Stimulated activated CD8-positive, alpha-beta memory T cell treated with anti-CD3 and anti-CD28 coated beads, Interleukin-15, amount 100 ng/mL, for 4 hours (primary cell): ENCODE measurements at places on chromosomes 2 and 18.

- no peak for DNase-seq
Measured at GRCh38 chr2:235511187-235511661, 17.4 kb downstream of the AGAP1 start.

DNA sequence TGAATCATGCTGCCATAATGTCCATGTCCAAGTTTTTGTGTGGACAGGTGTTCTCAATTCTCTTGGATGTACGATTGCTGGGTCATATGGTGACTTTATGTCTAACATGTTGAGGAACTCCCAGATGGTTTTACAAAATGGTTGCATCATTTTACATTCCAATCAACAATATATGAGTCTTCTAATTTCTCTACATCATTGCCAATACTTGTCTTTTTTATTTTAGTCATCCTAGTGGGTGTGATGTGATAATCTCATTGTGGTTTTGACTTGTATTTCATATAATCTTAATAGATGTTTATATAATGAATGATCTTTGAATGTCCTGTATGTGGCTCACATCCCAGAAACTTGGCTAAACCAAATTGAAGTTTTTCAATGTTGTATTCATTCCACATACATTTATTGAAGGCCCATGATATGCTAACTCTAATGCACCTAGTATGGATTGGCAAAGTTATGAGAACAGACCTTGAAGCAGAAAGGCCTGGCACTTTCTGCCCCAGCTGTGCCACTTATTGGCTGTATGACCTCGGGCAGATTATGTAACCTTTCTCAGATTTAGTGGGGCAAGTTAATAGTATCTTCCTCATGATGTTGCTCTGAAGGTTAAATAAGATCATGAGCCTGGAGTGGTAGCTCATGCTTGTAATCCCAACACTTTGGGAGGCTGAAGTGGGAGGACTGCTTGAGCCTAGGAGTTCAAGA, 205.4 kb downstream of the RAB3GAP1 start:
- DNase-seq = no peak

- no peak for DNase-seq
Measured at GRCh38 chr2:124045894-124046293, 20.8 kb downstream of the CNTNAP5 start.

GRCh38 chr2:139940686-139941085, 1160.5 kb upstream of the NXPH2 start:
- no peak for DNase-seq

DNA sequence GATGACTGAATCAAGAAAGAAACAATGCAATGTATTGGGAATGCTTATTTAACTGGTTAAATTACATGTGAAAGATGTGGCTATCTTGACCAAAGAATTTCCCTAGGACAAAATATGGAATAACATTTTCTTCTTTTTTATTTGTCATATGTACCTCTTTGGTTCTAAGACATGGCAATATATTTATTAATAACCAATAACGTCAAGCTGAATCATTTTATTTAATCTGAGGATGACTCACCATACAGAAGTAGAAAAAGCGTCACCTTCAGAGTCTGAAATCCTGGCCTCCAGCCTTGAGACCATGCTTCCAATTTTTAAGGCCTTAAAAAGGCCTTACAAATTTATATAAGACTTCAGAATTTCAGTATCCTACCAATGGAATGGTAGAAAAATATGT, 1464.9 kb downstream of the SUCLG1 start:
- no peak for DNase-seq

GRCh38 chr2:54486766-54487165, 30.6 kb downstream of the SPTBN1 start:
- DNase-seq = no peak

- DNase-seq = no peak
Measured at GRCh38 chr2:189880832-189881492, 96.7 kb downstream of the PMS1 start.

DNA sequence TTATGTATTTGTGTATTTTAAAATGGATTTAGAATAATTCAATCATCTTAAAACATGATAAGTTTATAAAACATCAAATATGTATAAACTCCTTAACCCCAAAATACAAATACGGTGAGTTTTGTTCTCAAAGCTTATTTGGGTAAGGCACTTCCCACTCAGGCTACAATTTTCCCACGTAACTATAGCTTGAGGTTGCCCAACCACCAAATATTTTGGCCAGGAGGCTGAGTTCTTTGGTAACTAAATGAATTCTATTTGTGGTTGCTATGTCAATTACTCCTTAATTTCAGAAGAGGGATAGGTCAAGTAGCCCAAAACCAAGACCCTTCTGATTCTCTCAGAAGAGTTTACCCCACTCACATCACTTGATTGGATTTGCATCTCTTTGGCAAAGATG, 70.4 kb downstream of the MYL12B start:
- no peak for DNase-seq

GRCh38 chr2:232545511-232546375, 4.6 kb downstream of the TIGD1 start:
- no peak for DNase-seq

- DNase-seq = peak; percentile 35
Measured at GRCh38 chr2:70789304-70790135, 923 bp downstream of the FIGLA start.

DNA sequence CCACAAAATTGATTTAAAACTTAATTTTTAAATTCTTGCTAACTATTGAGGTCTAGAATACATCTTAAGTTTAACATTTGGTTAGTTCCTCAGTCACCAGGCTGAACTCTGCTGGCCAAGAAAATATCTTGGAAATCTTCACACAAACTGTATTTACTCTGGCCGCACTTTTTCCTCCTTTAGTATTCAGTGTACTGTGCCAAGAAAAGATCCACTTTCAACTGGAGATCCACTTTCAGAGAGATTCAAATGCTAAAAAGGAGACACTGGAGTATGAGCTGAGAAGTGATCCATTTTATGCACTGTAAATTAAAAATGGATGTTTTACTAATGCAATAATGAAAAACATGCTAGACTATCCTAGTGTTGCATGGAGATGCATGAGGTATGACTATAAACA, 98.1 kb downstream of the ANTXR1 start:
- DNase-seq = no peak

GRCh38 chr18:490024-490366, 10.5 kb downstream of the COLEC12 start:
- DNase-seq = no peak

DNA sequence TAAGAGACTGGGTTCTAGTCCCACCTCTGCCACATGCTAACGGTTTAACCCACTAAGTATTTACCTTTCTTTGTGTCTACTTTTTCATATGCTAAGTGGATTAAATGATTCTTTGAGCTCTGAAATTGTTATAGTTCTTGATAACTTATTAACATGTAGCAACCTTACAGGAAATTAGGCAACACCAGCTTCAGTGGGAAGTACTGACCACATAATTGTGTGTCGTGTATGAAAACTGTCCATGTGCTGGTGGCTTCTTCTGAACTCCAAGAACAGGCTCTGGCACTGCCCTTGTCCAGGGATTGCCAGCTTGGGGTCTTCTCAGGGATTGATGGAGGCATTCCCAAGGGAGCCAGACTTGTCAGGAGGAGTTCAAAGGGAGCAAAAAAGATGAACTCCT, 427.7 kb downstream of the TGIF1 start:
- DNase-seq = no peak

DNA sequence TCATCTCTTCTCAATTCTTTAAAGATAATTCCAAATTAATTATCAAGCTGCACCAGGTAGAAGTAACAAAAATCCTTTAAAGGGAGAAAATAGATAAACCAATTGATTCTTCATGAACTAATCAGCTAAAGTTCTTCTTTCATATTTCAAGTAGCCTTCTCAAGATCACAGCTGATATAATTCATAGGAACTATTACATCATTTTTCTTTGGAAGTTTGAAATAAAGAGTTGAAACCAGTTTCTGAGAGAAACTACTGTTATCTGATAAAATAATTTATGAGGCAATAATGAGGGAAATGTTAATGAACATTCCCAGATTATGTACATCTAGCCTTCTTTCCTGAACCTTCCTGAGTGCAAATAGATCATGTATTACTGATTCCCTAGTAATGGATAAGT, 484.9 kb downstream of the METTL4 start:
- DNase-seq = no peak

DNA sequence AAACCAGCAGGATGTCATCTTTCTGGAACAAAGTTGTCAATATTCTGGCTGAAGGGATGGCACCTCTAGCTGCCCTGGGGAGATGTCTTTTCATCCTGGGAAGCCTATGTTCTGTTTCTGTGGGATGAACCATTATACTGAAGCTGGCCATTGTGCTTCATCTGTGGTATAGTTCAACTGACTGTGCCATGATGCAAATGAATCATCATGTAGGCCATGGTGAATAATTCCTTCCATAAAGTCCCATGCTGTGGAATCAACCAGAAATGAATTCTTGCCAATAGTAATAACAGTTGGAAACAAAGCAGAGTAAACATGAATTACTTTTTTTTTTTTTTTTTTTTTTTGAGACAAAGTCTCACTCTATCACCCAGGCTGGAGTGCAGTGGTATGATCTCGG, 64.1 kb upstream of the CNGA3 start:
- DNase-seq = no peak

DNA sequence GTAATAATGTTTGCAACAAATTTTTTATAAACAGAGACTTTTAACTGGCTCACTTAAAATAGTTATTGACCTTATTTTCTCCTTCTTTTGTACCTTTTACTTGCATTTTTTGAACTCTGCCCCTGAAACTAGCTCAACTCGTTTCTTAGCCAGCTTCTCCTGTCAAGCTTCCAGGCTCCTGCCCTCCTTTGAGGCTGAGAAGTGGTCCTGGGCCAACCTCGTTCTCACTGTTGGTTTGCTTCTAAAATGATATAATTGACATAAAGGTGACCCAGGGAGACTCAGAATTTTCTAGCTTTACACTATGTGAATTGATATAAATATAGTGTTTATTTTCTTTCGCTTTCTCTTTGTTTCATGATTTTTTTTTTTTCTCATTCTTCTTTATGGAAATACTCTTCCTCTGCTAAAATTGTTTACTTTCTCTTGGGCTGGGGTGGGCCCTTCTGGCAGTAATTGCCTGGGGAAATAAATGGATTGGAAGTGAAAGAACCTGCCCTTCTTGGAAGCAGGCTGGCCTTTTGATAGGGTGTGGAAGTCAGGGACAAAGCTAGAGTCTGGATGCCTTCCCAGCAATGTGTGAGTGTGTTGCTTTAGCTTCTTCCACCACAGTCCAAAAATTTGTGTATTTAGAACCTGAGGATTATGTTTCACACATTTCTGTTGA, 30.7 kb downstream of the GPD2 start:
- no peak for DNase-seq

DNA sequence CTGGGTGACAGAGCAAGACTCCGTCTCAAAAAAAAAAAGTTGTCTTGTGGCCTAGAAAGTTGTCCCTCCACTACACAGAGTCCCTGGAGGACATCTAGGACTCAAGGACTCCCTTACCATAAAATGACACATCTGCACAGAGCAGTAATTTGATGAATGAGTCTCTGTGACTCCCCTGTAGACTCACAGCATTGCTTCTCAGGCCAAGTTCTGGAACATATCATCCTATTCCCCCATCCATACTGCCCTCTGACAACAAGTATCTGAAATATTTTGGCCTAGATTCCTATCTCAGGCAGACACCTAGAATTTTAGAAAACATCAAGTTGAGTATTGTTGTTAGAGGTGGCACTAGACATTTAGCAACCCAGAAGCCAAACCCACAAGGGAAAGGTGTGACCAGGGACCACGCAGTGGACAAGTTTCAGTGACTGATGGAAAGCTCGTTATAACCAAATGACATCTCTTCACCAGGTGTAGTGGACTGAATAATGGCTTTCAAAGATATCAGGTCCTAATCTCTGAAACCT, 97.9 kb upstream of the ATP8B1 start:
- no peak for DNase-seq

DNA sequence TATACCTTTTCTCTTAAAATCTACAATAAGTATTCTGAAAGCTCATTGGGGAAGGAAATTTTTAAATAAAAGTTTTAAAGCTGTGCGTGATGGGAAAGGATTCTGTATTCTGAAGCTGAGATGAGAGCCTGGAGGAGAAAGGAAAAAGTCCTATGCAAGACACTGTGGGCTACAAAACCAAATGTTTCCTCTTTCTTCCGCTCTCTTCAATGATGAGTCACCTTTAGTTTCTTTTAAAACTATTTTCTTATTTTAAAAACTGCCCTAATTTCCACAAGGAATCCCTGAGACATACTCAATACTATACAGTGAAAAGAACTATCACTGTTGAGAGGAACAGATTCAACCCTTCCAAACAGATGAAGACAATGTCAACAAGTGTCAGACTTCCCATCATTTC, 87.4 kb downstream of the INO80D start:
- DNase-seq = no peak

DNA sequence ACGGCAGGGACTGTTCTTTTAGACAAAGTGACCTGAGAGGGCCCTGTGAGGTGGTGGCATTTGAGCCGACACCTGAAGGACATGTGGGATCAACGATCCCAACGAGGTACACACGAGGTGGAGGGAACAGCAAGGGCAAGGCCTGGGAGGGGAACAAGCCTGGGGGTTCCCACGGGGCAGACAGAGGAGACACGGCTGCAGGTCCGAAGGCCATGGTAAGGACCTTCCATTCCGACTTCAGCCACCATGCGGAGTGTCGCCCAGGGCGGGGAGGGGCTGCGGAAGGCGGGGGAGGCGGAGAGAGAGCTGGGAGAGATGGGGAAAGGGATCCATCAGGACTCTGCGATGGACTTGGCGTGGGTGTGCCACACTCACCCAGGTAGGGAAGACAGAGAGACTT, 151.8 kb downstream of the HDAC4 start:
- no peak for DNase-seq

GRCh38 chr2:200624026-200624425, 38.2 kb downstream of the AOX1 start:
- DNase-seq = no peak

DNA sequence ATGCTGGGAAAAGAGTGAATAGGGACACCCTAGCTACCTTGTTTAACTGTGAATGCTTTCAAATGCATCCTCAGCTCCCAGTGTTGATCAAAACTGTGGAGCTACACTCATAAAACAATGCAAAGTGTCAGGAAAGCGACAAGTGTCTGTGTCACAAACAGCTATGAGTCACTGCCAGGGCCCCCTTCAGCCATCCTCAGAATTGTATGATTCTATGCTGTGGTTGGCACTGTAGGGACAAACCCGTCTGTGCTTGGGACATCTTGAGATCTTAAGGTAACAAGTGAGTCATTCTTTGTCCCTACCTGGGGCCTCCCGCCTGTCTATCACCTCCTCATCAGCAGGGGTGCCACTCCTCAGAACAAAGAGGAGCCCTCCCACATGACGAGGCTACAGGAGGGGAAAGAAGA, 42.4 kb downstream of the KLF7 start:
- peak; percentile 29 for DNase-seq

- DNase-seq = no peak
Measured at GRCh38 chr18:78459668-78460067, 520.0 kb upstream of the SALL3 start.

DNA sequence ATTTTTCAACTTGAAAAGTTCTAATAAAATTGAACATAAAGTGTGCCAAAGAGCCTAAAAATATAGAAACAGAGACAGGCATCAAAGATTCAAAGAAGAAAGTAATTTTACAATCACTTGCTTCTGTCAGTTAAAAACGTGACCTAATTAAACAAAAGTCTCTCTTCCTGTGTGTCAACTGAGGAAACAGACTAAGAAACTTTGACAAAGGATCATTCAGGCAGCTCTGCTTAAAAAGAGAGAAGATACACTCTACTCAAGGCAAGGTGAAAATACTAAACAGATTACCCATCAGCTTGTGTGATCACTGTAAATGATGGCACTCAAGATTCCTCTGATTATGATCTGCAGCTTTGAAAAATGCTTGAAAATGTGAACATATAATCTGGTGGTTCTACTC, 47.8 kb downstream of the DYM start:
- DNase-seq = no peak

GRCh38 chr2:204863336-204863735, 318.1 kb downstream of the PARD3B start:
- no peak for DNase-seq

GRCh38 chr2:146730882-146731281, 1113.9 kb upstream of the ACVR2A start:
- no peak for DNase-seq
